Esophagus (tissue), 2 donors: ENCODE measurements at places on chromosomes 7 and 10. TPM values are rescaled to one million over a fixed set of nuclear protein-coding genes. Genes with fewer than 3 reads are reported as not detected.

The WAPL gene
- 13.5 TPM for polyA plus RNA-seq

The HOXA7 gene
- polyA plus RNA-seq, result 1.5 TPM

The TASOR2 gene
- polyA plus RNA-seq, result 11.1 TPM

The SLC26A3 gene
- 0.01 TPM for polyA plus RNA-seq

The HMX3 gene
- polyA plus RNA-seq, result not detected

The ZNF511 gene
- 28.4 TPM for polyA plus RNA-seq

The LLCFC1 gene
- not detected for polyA plus RNA-seq

The NUTM2D gene
- 1.6 TPM for polyA plus RNA-seq

The GPNMB gene
- polyA plus RNA-seq, result 55.0 TPM

The DYDC2 gene
- polyA plus RNA-seq, result 0.34 TPM

The PILRA gene
- 0.85 TPM for polyA plus RNA-seq

The UPK3B gene
- polyA plus RNA-seq, result 16.7 TPM

The TMEM26 gene
- polyA plus RNA-seq, result 0.02 TPM

The TMEM196 gene
- not detected for polyA plus RNA-seq

The MYL7 gene
- polyA plus RNA-seq, result 0.12 TPM

The OPALIN gene
- polyA plus RNA-seq, result not detected

The NT5C3A gene
- polyA plus RNA-seq, result 15.9 TPM

The EGFR gene
- polyA plus RNA-seq, result 16.1 TPM

The OR13A1 gene
- 0.11 TPM for polyA plus RNA-seq

The PGAM2 gene
- 2.1 TPM for polyA plus RNA-seq

The MCM10 gene
- polyA plus RNA-seq, result 2.6 TPM

The ATOH7 gene
- polyA plus RNA-seq, result not detected

The ABI1 gene
- 36.8 TPM for polyA plus RNA-seq

The NEUROD6 gene
- polyA plus RNA-seq, result not detected

The RAPGEF5 gene
- polyA plus RNA-seq, result 6.6 TPM

The TMEM139 gene
- polyA plus RNA-seq, result 2.2 TPM

The HOXA4 gene
- polyA plus RNA-seq, result 7.6 TPM

The SLC39A12 gene
- polyA plus RNA-seq, result not detected

The FAM131B gene
- 0.16 TPM for polyA plus RNA-seq

The TBL2 gene
- 7.6 TPM for polyA plus RNA-seq

The LRRC61 gene
- polyA plus RNA-seq, result 8.3 TPM

The SPDYE1 gene
- polyA plus RNA-seq, result not detected

The CCL24 gene
- polyA plus RNA-seq, result not detected

The IGFBP1 gene
- polyA plus RNA-seq, result not detected

The FAM24B gene
- 1.9 TPM for polyA plus RNA-seq

The SKIDA1 gene
- 0.22 TPM for polyA plus RNA-seq

The PIK3AP1 gene
- polyA plus RNA-seq, result 0.47 TPM

The ANXA8L1 gene
- 180 TPM for polyA plus RNA-seq

The SLC18A2 gene
- 0.14 TPM for polyA plus RNA-seq

The GBX1 gene
- polyA plus RNA-seq, result not detected

The CUL2 gene
- polyA plus RNA-seq, result 11.3 TPM
